ENCODE measurements at places on chromosomes 2 and 18.

DNA sequence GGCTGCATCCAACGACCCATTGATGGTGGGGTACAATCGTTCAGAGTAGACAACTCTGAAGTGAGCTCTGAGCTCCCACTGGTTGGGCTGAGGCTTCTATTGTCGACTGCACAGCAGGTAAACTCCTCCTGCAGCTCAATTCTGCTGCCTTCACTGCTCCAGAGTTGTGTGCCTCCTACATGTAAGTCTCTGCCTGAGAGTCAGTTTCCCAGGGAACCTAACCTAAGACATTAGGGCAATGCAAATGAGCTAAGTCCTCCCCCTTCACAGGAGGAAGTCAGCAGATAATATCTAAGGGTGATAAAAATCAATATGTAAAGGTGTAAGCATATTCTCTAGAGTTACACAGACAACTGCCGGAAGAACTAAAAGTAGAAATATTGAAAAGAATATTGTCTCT, 22.5 kb upstream of the ACYP2 start:
- no peak for DNase-seq

DNA sequence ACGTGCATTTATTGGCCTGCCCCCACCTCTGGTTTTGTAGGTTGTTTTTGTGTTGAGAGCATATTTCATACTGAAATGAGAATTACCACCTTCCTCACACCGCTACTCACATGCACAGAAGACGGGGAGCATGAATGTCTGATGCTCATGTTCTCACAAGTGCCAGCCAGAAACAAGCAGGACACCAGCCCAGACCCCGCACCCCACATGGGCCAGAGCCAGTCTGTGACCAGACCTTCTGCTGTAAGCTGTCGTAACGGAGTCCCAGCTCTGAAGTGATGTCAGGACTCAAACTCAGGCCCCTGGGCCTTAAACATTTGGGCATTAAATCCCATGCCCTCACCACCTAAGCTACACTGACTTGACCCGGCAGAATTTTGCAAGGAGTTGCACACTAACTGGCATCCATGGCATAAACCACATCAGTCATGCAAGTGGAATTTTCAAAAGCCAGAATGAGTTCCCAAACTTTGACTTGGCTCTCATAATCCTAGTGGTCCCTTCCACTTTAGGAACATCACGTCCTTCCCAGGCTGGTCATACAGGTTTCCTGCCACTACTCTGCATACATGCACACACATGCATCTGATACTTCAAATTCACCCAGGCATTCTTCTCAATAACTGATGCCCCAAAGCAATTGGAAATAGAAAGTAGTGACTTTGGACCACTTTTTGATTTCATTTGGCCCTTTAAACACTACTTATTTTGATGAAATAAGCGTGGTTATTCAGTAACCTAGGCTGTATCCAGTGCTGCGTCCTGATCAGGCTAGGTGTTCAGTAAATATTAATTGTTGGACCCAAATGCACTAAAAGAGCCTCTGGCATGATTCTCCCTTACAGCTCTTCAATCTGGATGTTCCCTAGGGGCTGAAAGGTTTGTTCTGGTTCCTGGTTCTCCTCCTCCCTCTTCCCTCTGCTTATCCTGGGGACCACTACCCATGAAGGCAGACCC, 223.1 kb upstream of the ID2 start:
- no peak for DNase-seq

- DNase-seq = no peak
These were observed 160.2 kb upstream of the ALKAL2 start for GRCh38 chr2:447902-448665.

GRCh38 chr2:232539298-232540231, at the start of gene CHRNG:
Gene CHRNG (plus strand): TSS chr2:232539692. CDS start chr2:232539748, 56 bp downstream.
- DNase-seq = no peak

DNA sequence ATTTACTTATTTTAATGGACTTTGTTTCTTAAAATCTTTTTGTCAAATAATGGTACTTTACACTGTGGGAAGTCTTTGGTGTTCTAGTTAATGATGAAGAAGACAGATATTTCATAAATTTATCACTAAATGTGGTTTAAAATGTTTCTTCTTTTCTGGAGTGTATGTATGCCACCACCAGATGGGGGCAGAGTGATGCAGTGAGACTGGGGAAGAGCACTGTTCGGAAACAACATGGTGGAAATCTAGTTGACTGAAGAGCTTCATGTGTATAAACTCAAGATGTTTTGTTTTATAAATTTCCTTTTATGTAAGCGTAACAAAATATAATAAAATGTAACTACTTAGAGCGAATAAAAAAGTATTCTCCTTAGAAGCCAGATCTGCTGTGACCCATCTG, 195.1 kb downstream of the KCNE4 start:
- DNase-seq = no peak

DNA sequence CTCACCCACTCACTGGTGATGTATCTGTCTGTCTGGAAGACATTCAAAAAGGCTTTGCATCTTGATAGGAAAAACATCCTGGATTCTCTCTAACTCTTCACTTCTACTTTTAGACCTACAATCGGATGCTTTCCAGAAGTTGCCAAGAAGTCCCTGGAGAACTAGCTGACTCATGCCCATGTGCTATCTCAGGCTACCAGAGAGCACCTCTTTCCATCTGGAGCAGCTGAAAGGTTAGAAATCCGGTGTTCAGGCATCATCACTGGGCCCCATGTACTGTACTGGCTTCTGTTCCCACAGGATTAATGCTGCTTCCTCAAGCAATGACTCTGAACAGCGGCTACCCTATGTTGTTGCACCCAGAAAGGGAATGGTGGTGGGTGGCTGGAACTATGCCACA, 259.0 kb downstream of the NBAS start:
- no peak for DNase-seq

DNA sequence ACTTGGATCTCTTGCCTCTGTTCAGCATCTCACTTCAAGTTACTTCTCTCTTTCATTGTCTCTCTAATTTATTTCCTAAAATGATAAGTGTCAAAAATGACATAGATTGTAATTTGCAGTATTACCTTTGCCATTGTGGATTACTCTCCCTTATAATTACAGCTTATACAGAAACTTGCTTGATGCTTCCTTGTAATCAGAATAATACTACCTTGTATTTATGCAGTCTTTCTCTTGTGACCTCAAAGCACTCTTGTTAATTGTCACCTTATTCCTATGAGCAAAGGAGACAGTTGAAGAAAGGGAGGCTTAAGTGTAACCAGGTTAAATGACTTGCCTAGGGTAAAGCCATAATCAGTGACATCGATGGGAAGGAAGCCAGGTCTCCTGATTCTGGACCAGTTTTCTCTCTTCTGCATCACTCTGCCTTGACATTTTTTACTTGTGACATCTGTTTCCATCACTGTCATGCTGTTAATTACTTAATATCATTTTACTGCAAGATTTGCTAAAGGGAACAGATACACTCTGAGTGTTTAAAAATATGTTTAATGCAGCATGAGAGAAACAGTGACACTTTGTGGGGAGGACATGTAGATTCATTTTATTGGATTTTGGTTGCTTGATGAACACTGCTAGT, 388.6 kb downstream of the PARD3B start:
- DNase-seq = no peak

DNA sequence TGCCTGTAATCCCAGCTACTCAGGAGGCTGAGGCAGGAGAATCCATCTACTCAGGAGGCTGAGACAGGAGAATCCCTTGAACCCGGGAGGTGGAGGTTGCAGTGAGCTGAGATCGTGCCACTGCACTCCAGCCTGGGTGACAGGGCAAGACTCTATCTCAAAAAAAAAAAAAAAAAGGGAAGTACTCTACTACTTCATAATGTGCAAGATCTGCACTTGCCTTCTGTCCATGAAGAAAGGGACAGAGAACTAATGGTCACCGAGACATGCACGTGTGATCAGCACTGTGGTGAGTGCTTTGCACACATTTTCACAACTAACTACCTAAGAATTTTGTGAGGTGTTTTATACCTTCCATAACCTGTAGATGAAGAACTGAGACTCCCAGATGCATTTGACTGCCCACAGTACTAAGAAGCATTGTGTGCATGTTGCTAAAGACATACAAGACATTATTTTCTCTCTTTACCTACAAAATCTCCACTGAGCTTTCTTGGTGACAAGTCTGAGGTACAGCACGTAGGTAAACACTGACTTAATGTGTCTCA, 784.8 kb upstream of the ID2 start:
- DNase-seq = no peak

DNA sequence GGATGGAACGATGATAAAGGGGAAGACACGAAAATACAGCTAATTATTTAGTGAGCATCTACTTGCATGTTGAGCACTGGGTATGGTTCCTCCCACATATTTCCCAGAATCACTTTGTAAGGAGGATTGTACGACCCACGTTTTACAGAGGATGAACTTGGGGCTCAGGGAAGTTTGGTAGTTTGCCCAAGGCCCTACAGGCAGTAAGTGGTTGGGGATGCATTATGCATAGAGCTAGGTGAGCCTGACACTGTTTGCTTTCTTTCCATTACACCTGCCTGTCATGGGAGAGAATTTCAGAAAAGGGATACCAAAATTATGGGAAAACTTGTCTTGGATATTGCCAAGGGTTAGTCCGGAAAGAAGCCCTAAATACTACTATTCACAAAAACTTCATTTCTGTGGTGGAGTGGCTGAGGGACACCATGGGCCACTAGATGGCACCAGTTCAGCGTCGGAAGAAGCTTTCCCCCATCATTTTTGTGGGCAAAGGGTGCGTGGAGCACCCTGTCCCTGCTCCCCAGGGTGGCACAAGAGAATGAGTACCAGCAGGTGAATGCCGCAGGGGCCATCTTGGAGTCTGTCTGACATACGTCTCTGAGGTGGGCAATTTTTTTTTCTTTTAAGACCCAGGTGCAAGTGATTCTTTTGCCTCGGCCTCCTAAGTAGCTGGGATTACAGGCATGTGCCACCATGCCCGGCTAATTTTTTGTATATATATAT, 23.5 kb upstream of the C18orf32 start:
- peak; percentile 11 for DNase-seq

Measured in T-helper 1 cell (primary cell).